ENCODE measurements at places on chromosomes 4 and X.

DNA sequence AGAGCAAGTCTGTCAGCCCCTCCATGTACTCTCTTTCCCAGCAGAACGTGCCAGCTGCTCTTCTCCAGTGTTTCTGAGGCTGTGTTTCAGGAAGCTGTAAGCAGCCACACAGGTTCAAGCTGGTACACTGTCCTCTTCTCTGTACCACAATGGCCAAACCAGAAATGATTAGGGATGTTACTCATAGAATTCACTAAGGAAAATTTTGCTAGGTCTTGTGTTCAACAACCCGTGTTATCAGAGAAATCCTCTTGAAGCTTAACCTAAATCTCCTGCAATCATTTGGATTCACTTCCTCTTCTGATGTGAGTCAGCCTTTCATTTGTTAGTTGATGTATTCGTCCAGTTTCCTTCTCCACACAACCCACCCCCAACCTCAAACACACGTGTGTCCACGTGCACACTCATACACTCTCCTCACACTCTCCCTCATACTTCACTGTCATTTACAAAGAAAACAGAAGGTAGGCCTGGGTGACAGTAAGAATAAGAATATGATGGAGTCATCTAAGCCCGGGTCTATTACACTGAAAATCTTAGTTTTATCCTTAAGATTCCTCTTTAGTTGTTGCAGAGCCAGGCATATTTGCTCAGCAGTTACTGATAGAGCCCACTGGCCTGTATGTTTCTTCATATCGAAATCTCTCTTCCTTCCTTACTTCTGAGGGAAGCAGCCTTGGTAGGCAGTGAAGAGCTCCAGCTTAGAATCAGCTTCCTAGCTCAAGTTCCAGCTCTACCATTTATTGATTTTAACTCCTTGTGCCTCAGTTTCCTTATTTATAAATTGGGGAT, 63.4 kb downstream of the DCUN1D4 start:
- DNase-seq: no peak

- no peak for DNase-seq
Measured at GRCh38 chr4:1226144-1226481, 22.8 kb downstream of the CTBP1 start.

GRCh38 chrX:133475953-133476352, 60.7 kb upstream of the GPC4 start:
- no peak for DNase-seq

GRCh38 chr4:89847571-89848325, 10.8 kb upstream of the SNCA start:
- no peak for DNase-seq

DNA sequence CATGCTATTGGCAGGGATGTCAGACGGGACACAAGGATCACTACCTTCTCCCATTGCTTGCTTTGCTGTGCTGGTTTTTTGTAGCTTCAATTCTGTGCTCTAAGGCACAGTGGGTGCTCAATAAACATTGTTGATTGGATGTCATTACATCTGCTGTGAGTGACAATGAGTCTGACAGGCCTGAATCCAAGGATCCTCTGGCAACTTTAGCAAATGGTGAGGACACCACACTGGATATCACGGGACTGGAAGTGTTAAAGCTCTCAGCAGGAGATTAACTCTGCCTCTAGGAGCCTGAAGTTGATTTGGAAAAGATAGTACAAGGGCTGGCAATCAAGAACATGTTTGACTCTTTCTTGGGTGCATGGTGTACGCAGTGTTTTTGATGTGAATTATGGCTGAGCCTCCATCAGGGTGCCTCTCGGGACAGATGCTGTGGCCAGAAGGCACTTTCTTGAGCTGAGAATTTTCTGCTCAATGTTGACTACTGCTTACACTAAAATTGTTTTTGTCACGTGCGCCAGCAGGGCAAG, 217.9 kb downstream of the ARAP2 start:
- no peak for DNase-seq

- DNase-seq: no peak
Measured at GRCh38 chr4:112330921-112331320, 33.8 kb downstream of the ALPK1 start.

- DNase-seq: no peak
Measured at GRCh38 chr4:81452452-81453006, 19.2 kb downstream of the RASGEF1B start.

- DNase-seq: no peak
Measured at GRCh38 chrX:10157543-10157942, 768 bp downstream of the CLCN4 start.

- DNase-seq: no peak
Measured at GRCh38 chrX:130887376-130887775, 15.6 kb downstream of the ENOX2 start.

GRCh38 chrX:41313419-41313818, 20.5 kb upstream of the DDX3X start:
- DNase-seq: peak; percentile 56

- peak; percentile 61 for DNase-seq
Measured at GRCh38 chrX:109475174-109475891, 6.6 kb downstream of the GUCY2F start.

DNA sequence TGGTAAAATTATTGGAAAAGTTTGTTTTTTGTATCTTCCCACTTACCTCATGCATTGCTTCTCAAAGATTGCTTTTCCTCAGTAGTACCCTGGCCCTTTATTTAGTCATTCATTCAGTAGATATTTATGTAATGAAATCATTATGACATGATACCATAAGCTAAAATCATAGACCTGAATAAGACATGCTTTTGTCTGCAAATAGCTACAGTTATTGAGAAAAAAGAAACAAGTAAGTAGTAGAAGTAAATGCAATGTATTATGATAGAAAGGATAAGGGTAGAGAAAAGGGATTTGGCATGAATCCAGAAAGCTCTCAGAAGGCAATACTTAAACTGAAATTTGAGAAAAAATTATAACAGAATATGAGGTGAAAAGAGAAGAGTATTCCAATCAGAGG, 352.5 kb downstream of the GPM6A start:
- no peak for DNase-seq

DNA sequence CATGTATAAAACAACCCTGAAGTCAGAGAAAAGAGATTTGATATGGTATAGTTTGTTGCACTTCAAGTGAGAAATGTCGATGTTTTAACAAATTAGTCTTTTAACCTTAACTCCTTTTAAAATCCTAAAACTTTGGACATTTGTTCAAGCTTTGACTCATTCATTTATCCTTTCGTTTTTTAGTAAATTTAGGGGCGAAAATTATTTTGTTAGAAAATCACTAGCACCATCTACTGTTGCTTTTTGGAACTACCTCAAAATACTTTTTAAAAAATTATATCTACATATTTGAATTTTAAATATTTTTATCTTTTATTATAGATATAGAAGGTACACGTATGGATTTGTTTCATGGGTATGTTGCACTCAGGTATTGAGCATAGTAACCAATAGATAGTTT, 165.1 kb upstream of the POF1B start:
- DNase-seq: no peak

- DNase-seq: no peak
Measured at GRCh38 chr4:70496231-70496630, 22.1 kb upstream of the AMTN start.

Measured in AG20443 (cell line).